ENCODE measurements at places on chromosomes 1 and 21. TPM values are rescaled to one million over a fixed set of nuclear protein-coding genes. Genes with fewer than 3 reads are reported as not detected.

The KLHDC8A gene
- polyA plus RNA-seq, result 8.7 TPM

- H3K27ac ChIP-seq, result no peak overlapping the region
- H3K4me1 ChIP-seq, result no peaks in the 10 kb centered on the region
- H3K36me3 ChIP-seq, result no peaks in the 10 kb centered on the region
- no peaks in the 10 kb centered on the region for H3K27me3 ChIP-seq
- no peak overlapping the region for H3K4me3 ChIP-seq
Observed at GRCh38 chr1:80171631-80172030, 1165.1 kb upstream of the ADGRL4 start.

The IGSF9 gene
- polyA plus RNA-seq, result 107 TPM

DNA sequence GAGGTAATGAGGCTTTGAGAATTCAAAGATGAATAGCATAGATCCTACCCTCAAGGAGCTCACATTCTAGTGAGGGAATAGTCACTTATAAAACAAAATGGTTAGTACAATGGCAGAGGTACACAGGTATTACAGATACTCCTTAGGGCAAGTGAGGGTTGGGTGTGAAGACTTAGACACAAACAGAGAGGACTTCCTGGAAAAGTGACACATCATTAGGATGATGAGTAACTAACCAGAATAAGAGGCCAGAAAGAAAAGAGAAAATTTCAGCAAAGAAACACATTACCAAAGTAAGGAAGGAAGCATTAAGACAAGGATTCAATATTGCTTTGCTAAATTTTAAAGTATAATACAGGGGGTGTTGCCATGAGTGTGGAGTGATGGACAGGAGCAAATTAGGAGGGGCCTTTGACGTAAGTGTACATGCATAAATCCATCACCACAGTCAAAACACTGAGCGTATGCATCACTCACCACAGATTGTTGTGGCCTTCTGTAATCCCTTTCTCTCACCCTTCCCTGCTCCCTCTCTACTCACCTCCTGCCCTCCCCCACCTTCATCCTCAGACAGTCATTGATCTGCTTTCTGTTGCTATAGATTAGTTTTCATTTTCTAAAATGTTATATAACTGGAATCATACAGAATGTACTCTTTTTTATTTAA, 7.9 kb downstream of the CD53 start:
- H3K4me1 ChIP-seq, result no peaks in the 10 kb centered on the region
- H3K27me3 ChIP-seq, result no peaks in the 10 kb centered on the region
- no peaks in the 10 kb centered on the region for H3K36me3 ChIP-seq

The HES5 gene
- 0.31 TPM for polyA plus RNA-seq

- no peak overlapping the region for H3K4me3 ChIP-seq
- no peak for DNase-seq
Observed at GRCh38 chr1:61636376-61636775, 88.6 kb downstream of the TM2D1 start.

DNA sequence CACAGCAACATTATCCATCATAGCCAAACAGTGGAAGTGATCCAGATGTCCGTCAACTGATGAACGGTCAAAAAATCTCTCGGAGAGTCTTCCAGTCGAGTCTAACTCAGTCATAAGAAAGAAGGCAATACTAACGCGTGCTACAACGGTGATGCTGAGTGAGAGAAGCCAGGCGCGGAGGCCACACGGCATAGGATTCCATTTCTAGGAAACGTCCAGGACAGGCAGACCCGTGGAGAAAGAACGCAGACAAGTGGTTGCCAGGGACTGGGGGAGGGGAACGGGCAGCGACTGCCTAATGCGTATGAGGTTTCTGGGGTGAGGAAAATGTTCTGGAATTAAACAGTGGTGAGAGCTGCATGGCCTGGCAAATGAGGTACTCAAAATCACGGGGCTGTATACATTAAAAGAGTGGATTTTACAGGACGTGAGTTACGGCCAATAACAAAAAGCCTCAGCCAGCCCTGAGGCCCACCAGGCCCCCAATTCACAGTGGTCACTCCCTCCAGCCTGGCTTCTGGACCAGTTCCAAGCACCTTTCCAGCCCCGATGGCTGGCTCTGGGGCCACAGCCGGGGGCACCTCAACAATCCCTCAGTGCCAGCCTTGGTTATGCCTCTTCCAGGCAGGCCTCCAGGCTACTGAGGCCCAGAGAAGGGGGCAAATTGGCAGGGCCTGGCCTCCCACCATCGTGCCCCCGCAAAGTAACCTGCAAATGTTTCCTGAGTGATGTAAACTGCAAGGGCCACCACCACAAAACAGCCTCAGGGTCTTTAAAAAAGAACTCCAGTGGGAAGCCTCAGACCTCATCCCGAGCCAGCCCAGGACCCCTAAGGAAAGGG, 3.4 kb downstream of the WNT9A start:
- H3K4me1 ChIP-seq, result peaks cover 27% of the 10 kb centered on the region
- no peak for DNase-seq
- H3K27ac ChIP-seq, result peak overlapping the region; percentile 73
- H3K27me3 ChIP-seq, result peaks cover 18% of the 10 kb centered on the region

- no peaks in the 10 kb centered on the region for H3K4me1 ChIP-seq
- H3K4me3 ChIP-seq, result no peak overlapping the region
- no peaks in the 10 kb centered on the region for H3K36me3 ChIP-seq
- DNase-seq, result no peak
- no peak overlapping the region for H3K27ac ChIP-seq
Observed at GRCh38 chr21:41102281-41102680, 65.7 kb upstream of the BACE2 start.

DNA sequence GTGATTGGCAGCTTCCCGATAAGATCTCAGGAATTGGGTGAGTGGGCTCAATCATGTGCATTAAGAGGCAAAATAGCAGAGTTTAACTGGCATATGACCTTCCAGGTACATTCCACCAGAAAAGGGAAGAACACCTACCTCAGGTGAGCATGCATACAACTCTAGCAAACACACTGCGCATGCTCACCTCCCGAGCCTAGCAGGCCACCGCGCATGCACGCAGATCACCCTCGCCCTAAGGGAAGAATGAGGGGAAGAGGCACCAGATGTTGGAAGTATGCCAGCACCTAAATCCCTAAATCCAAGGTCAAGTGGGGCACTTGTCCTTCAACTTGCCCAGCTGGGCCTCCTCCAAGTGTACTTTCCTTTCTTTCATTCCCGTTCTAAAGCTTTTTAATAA, 23.6 kb upstream of the CBR3 start:
- H3K27ac ChIP-seq, result no peak overlapping the region
- no peaks in the 10 kb centered on the region for H3K36me3 ChIP-seq

GRCh38 chr21:34845521-34846451, 177.0 kb downstream of the CLIC6 start:
- peak; percentile 67 for DNase-seq
- peak overlapping the region; percentile 67 for H3K27ac ChIP-seq
- H3K27me3 ChIP-seq, result no peaks in the 10 kb centered on the region
- H3K36me3 ChIP-seq, result peaks cover 3% of the 10 kb centered on the region
- H3K4me1 ChIP-seq, result peaks cover 24% of the 10 kb centered on the region

- H3K4me1 ChIP-seq, result no peaks in the 10 kb centered on the region
- H3K36me3 ChIP-seq, result no peaks in the 10 kb centered on the region
- DNase-seq, result no peak
- no peak overlapping the region for H3K27ac ChIP-seq
Observed at GRCh38 chr21:18349468-18349867, 54.1 kb downstream of the TMPRSS15 start.

GRCh38 chr1:180926164-180926981, 13.7 kb downstream of the KIAA1614 start:
- DNase-seq, result peak; percentile 61
- no peaks in the 10 kb centered on the region for H3K36me3 ChIP-seq
- H3K27ac ChIP-seq, result peak overlapping the region; percentile 39
- H3K4me1 ChIP-seq, result peaks cover 32% of the 10 kb centered on the region
- no peak overlapping the region for H3K4me3 ChIP-seq

DNA sequence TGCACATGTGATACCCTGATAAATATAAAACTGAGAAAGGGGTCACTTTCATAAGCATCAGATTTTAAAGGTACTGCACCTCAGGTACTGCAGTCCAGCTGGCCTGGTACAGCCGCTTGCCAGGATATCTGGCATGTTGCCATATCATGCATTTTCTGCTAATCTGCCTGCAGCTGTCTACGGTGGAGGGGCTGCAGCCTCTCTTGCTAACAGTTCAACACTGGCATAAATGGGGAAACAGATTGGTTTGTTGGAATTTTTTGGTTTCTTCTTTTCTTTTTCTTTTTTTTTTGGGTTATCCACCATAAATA, 71.5 kb downstream of the MIS18A start:
- DNase-seq, result no peak
- no peaks in the 10 kb centered on the region for H3K36me3 ChIP-seq
- no peak overlapping the region for H3K27ac ChIP-seq
- no peak overlapping the region for H3K4me3 ChIP-seq

- DNase-seq, result no peak
- no peaks in the 10 kb centered on the region for H3K27me3 ChIP-seq
- H3K27ac ChIP-seq, result peak overlapping the region; percentile 65
- H3K4me3 ChIP-seq, result no peak overlapping the region
- H3K4me1 ChIP-seq, result no peaks in the 10 kb centered on the region
- peaks cover 10% of the 10 kb centered on the region for H3K36me3 ChIP-seq
Observed at GRCh38 chr1:155892796-155893195, 18.4 kb downstream of the RIT1 start.

DNA sequence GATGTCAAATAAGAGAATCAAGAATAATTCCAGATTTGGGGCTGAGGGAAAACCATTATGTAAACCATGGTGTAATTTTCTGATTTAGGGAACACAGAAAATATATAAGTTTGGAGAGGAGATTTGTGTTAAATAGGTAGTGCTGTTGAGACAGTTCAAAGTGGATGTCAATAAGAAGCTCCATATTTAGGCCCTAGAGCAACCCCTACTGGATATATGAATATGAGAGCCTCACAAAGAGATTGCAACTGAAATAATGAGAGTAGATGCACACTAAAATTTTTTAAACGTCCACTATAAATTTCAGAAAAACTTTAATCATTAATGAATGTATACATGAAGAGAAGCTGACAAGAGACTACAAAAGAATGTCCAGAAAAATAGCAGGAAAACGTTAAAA, 1447.8 kb upstream of the PRMT6 start:
- DNase-seq, result no peak
- H3K4me1 ChIP-seq, result no peaks in the 10 kb centered on the region
- H3K4me3 ChIP-seq, result no peak overlapping the region
- H3K36me3 ChIP-seq, result no peaks in the 10 kb centered on the region
- no peak overlapping the region for H3K27ac ChIP-seq
- H3K27me3 ChIP-seq, result no peaks in the 10 kb centered on the region

Measured in large intestine (tissue), 12 donors.